ENCODE measurements at places on chromosomes 5 and 9.
A peak's percentile ranks its signal among the peaks of the same experiment; 100 is the strongest.

- DNase-seq, result no peak
Measured at GRCh38 chr5:52837068-52837467, 49.4 kb downstream of the ITGA1 start.

GRCh38 chr5:146027751-146028150 lies 77.6 kb downstream of the PLAC8L1 start:
- no peak for DNase-seq

GRCh38 chr5:39502704-39503103 lies 77.9 kb upstream of the DAB2 start:
- DNase-seq, result no peak

GRCh38 chr5:38265546-38266179 lies 7.3 kb downstream of the EGFLAM start:
- DNase-seq, result peak; percentile 30

GRCh38 chr5:126674145-126674544 lies 73.4 kb downstream of the PHAX start:
- no peak for DNase-seq

DNA sequence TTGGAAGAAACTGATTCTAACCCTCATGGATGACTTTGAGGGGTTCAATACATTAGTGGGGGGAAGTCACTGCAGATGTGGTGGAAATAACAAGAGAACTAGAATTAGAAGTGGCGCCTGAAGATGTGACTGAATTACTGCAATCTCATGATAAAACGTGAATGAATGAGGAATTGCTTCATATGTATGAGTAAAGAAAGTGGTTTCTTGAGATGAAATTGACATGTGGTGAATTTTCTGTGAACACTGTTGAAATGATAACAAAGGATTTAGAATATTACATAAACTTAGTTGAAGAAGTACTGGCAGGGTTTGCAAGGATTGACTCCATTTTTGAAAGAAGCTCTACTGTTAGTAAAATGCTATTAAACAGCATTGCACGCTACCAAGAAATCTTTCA lies 113.0 kb downstream of the UGCG start:
- no peak for DNase-seq

All from stimulated activated CD4-positive, alpha-beta T cell treated with anti-CD3 and anti-CD28 coated beads, TNF-alpha, amount 100 ng/mL, for 48 hours (primary cell).